Stimulated activated CD4-positive, alpha-beta T cell treated with anti-CD3 and anti-CD28 coated beads, TNF-alpha, amount 100 ng/mL, for 24 hours (primary cell): ENCODE measurements at places on chromosomes 4 and X.

DNA sequence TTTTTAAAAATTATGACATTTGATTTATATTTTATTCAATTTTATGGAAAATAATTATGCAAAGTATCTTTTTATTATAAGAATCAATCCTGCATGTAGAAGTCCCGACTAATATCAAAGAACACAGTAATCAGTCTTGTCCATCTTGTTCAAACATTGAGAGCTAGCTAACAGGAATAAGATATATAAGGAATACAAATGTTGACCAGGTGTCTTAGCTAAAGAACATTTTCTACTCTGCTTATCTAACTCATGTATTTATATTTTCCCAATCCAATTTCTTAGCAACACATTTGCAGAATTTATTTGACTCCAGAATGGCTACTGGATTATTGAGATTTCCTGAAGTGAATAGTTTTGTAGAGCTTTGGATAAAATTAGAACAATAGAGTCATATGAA is 61.5 kb upstream of the NR3C2 start:
- DNase-seq = no peak

DNA sequence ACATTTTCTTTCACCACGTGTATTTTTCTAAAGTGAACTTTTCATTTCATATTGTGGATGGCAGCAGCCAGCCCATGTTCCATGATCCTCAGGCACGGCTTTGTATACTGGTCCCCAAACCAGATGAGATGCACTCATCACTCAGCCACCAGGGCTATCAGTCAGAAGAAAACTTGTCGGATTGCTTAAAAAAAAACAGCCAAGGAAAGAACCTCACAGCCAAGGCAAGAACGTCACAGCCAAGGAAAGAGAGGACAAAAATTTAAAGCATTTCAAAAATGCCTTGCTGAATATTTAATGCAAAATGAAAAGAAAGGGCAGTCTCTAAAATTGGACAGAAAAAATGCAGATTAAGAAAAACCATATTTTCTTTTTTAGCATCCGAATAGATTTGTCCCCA is 333.3 kb downstream of the PDGFC start:
- DNase-seq = no peak

DNA sequence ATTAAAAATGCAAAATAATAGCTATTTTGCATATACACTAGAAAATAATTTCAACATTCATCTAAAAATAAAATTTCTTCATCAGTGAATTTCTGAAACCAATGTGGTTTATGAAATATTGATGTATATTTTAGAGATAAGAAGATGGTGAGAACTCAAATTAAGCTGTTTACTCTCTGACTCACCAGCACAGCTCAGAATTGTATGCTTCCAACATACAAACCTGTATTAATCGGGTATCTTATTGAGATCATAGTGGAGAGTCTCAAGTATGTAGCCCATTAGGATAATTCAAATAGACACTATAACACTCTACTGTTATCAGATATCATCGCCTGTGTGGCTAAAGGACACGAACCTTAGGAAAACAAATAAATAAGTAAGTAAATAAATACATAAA is 899.5 kb upstream of the INTU start:
- no peak for DNase-seq

- DNase-seq = no peak
These were observed 28.6 kb downstream of the TEX13A start for GRCh38 chrX:105191878-105192277.

GRCh38 chrX:14026121-14026520 is 3.6 kb downstream of the GEMIN8 start:
- no peak for DNase-seq
